Esophagus squamous epithelium (tissue), 5 donors: ENCODE measurements at places on chromosomes 11 and 22.
A peak's percentile ranks its signal among the peaks of the same experiment; 100 is the strongest.

DNA sequence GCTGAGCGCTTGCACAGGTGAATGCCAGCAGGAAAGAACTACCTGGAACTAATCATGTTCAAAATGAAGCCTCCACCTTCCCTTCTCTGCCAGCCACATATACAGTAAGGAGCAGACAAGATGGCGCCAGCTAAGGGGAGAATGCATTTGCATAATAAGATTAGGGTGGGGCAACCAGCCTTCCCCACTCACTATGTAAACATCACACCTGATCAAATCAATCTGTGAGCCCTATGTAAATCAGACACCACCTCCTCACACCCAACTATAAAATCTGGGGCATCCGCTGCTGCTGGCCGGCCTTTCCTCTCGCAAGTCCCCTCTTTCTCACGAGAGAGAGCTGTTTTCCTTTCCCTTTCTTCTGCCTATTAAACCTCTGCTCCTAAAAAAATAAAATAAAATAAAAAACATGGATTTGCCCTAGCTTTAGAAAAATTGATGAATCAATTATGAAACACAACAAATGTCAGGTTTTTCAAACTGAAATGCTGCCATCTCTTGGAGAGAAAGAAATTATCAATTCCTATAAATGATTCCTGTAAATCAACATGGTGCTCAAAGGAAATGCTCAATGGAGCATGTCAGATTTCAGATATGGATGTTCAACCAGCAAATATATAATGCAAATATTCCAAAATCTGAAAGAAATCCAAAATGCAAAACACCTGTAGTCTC is 108.9 kb downstream of the SGSM3 start:
- H3K36me3 ChIP-seq: no peaks in the 10 kb centered on the region
- peaks cover 12% of the 10 kb centered on the region for H3K4me1 ChIP-seq
- no peak for DNase-seq

- H3K4me3 ChIP-seq: no peak overlapping the region
- no peaks in the 10 kb centered on the region for H3K4me1 ChIP-seq
- H3K27ac ChIP-seq: no peak overlapping the region
- no peaks in the 10 kb centered on the region for H3K27me3 ChIP-seq
These were observed 14.3 kb downstream of the GDPD4 start for GRCh38 chr11:77287136-77287535.

DNA sequence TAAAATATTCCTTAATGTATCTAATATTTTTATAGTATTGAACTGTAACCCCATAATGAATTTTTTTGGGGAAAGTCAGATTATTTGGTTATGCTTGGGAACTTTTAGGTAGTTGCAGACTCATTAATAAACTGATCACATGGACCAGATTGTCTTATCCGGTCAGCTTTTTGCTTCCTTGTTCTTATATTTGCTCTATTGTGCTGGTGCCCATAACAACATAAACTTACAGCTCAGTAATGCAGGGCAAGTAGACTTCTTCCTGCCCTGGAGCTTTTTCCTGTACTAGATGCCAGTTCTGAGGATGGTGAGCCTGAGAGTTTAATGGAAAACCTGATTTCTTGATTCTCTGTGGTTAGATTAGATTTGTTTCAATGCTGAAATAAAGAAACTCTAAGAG is 53.2 kb downstream of the MTMR3 start:
- no peak for DNase-seq
- peaks cover 3% of the 10 kb centered on the region for H3K4me1 ChIP-seq
- H3K27ac ChIP-seq: no peak overlapping the region
- H3K27me3 ChIP-seq: no peaks in the 10 kb centered on the region

- peaks cover 18% of the 10 kb centered on the region for H3K4me1 ChIP-seq
- H3K36me3 ChIP-seq: no peaks in the 10 kb centered on the region
- no peak for DNase-seq
- no peaks in the 10 kb centered on the region for H3K27me3 ChIP-seq
- H3K4me3 ChIP-seq: no peak overlapping the region
These were observed 107.8 kb downstream of the PTPRJ start for GRCh38 chr11:48087974-48088681.

DNA sequence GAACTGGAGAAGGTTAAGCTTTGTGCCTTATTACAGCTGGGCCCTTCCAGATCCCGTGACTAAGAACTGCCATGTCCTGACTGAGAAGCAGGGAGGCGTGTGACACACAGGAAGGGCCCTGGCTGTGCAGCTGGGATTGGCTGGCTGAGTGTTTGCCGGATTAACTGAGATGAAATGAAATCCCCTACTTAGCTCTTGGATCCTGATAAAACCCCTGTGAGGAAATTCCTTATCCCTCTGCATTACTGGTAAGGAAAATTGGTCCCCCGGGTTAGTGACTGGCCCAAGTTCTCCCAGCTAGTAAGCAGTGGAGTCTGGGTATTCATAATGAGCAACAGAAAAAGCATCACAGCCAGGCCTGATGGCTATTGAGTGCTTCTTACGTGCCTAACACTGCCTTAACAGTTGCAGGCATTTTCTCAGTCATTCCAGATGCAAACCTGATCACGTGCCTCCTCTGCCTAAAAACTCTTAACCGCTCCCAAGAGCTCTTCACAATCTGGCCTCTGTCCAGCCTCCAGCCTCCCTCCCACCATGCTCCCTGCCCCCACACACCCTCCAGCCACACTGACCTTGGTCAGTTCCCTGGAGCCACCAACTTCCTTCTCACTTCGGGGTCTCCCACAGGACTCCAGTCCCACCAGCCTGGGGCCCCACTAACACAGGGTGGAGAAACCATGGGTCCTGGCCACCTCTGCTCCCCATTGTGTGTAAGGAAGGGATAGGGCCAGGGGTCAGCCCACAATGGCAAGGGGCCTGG is 37.8 kb downstream of the ARRB1 start:
- no peak overlapping the region for H3K4me3 ChIP-seq
- peaks cover 34% of the 10 kb centered on the region for H3K4me1 ChIP-seq
- H3K36me3 ChIP-seq: no peaks in the 10 kb centered on the region
- DNase-seq: no peak
- peak overlapping the region; percentile 88 for H3K27ac ChIP-seq

- peak overlapping the region; percentile 39 for H3K27ac ChIP-seq
- no peak overlapping the region for H3K4me3 ChIP-seq
These were observed 14.9 kb downstream of the SMCO4 start for GRCh38 chr11:93528252-93528651.

- H3K36me3 ChIP-seq: no peaks in the 10 kb centered on the region
- H3K27me3 ChIP-seq: no peaks in the 10 kb centered on the region
- H3K4me1 ChIP-seq: no peaks in the 10 kb centered on the region
- H3K4me3 ChIP-seq: no peak overlapping the region
- no peak for DNase-seq
These were observed 27.0 kb downstream of the MYO7A start for GRCh38 chr11:77155082-77155475.

DNA sequence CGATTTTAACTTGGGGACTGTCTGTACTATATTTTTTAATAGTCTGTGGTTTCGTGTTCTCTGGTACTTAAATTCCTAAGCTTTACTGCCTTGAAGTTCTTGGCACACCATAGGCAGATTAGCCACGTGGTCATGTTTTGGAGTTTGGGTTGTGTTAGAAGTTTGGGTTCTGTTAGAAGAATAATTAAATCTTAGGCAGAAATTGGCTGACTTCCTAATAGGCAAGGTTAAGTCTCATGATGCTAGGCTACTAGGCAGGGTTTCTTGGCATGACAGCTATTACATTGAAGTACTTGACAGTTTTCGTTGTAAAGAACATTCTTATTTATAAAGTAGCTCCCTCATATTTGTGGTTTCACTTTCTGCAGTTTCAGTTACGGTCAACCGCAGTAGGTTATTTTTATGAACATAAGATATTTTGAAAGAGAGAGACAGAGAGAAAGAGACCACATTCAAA is 30.0 kb upstream of the MMP7 start:
- no peaks in the 10 kb centered on the region for H3K27me3 ChIP-seq
- H3K36me3 ChIP-seq: no peaks in the 10 kb centered on the region
- H3K4me1 ChIP-seq: peaks cover 3% of the 10 kb centered on the region
- no peak for DNase-seq
- peak overlapping the region; percentile 53 for H3K4me3 ChIP-seq
